ENCODE measurements at places on chromosomes 11 and 22. TPM values are rescaled to one million over a fixed set of nuclear protein-coding genes. Genes with fewer than 3 reads are reported as not detected.

DNA sequence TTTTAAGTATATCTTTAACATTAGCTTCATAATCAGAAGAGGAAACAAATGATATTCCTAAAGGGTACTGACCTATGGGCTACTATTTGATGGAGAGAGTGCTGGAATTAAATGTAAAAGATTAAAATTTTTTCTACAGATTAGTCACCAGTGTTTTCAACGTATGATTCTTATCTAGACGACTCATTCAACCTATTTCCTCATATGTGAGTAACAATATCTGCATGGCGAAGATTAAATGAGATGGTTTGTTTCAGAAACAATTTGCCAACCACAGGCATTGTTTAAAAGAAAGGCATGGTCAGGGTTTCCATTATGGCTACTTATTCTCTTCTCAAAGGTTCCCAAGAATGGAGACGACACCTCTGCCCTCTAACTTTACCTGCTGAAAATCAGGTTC is 20.4 kb downstream of the OR56B4 start:
- DNase-seq, result no peak
- no peak overlapping the region for H3K27ac ChIP-seq
- no peaks in the 10 kb centered on the region for H3K4me1 ChIP-seq
- no peaks in the 10 kb centered on the region for H3K36me3 ChIP-seq

DNA sequence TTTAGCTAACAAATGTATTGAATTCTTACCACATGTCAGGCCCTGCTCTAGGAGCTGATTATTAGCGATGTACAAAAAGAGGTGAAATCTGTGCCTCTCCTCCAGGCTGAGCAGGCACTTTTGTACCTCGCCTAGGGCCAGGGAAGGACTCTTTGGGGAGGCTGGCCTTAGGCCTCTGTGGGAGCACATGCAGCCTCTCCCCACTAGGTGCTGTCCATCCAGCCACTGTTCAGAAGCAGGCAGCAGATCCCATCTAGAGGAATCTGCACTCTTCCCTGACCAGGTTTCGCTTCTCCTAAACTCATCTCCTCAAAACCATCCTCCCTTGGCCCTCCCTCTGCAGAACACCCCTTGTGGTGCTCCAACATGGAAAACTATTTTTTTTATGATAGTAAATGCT is 51.9 kb upstream of the WT1 start:
- no peaks in the 10 kb centered on the region for H3K4me1 ChIP-seq
- no peak for DNase-seq
- H3K4me3 ChIP-seq, result no peak overlapping the region

- no peaks in the 10 kb centered on the region for H3K36me3 ChIP-seq
- H3K27me3 ChIP-seq, result peaks cover 50% of the 10 kb centered on the region
- no peak overlapping the region for H3K27ac ChIP-seq
- DNase-seq, result no peak
- peaks cover 19% of the 10 kb centered on the region for H3K4me1 ChIP-seq
Observed at GRCh38 chr22:43381693-43382092, 30.1 kb upstream of the MPPED1 start.

GRCh38 chr11:20005747-20006146 is 154.5 kb downstream of the DBX1 start:
- H3K4me1 ChIP-seq, result peaks cover 5% of the 10 kb centered on the region
- no peak for DNase-seq
- H3K4me3 ChIP-seq, result no peak overlapping the region

GRCh38 chr11:17570034-17570433 is 23.0 kb downstream of the OTOG start:
- no peaks in the 10 kb centered on the region for H3K4me1 ChIP-seq

DNA sequence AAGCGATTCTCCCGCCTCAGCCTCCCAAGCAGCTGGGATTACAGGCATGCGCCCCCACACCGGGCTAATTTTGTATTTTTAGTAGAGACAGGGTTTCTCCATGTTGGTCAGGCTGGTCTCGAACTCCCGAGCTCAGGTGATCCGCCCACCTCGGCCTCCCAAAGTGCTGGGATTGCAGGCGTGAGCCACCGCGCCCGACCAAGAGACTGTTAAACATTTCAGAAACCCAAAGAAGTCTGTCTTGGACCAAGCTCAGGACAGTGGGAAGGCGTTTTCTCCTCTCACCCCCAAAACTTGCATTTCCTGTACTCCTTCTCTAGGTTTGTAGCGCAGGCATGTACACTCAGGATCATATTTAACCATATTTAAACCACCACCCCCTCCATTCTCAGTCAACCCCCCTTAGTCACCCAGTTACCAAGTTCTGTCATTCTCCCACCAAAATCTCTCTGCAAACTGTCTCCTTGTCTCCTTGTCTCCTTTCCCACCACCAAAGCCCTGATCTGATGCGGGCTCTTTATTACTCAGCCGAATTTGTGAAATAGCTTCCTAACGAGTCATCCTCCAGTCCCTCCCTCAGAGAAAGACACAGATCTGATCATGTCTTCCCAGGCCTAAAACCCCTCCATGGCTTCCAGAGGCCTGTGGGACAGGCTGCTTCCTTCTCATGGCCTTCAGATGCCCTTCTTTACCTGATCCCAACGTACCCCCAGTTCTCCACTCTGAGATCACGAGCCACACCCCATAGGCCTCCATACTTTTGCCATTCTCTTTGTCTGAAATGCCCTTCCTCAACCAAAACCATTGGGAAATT is 29.0 kb upstream of the CREB3L1 start:
- no peaks in the 10 kb centered on the region for H3K36me3 ChIP-seq
- no peaks in the 10 kb centered on the region for H3K27me3 ChIP-seq
- no peak overlapping the region for H3K27ac ChIP-seq
- H3K4me1 ChIP-seq, result peaks cover 15% of the 10 kb centered on the region

DNA sequence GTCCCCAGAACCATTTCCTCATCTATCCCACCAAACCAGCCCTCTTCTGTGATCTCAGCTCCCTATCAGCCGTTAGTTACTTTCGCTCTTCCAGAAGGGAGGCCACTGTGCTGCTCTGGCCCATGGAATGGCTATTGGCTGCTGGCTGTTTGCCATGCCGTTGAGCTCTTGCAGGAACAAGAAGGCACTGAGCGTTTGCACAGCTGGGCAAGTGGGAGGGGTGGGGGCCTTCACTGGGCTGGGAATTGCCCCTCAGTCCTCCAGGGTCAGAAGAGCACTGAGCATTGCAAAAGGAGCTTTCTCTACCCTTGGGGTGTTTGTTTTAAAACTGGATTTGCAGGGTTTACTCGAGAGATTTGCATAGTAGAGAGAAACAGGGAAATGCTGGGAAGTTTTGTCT is 129.0 kb upstream of the PARVA start:
- no peak overlapping the region for H3K27ac ChIP-seq
- no peaks in the 10 kb centered on the region for H3K27me3 ChIP-seq
- peaks cover 8% of the 10 kb centered on the region for H3K4me1 ChIP-seq

DNA sequence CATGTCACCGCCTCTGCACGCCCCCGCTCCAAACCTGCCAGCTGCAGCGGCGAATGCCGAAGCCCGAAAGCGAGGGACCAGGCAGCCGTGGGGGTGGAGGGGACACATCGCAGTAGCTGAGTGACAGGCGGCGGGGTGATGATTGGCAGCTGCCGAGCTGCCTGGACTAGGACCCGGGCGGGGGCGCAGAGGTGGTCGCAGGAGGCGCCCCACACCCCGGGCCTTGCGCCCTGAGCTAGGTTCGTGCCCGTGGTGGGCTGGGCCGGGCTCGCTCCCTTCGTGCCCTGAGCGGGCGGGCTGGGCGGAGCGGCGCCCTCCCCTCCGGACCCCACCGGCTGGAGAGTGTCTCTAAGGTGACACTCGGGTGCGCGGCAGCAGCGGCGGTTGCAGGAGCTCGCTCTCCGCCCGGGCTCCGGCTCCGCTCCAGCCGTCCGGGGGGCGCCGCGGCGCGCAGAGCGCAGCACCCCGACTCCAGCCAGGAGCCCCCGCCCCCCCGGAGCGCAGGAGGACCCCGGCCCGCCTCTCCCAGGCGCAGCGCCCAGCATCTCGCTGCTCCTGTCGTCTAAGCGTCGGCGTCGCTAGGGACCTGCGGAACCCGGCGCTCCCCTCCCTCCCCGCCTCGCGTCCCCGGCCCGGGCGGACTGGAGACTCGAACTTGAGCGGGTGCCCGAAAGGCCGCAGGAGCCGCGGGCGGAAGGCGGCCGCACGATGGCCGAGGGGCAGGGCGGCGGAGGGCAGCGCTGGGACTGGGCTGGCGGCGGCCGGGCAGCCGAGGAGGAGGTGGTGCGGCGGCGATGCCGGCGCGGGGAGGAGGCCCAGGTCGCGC is 14.5 kb upstream of the DGKZ start:
- peaks cover 8% of the 10 kb centered on the region for H3K27me3 ChIP-seq
- H3K4me1 ChIP-seq, result peaks cover 76% of the 10 kb centered on the region
- H3K27ac ChIP-seq, result no peak overlapping the region
- peak; percentile 61 for DNase-seq

- no peaks in the 10 kb centered on the region for H3K27me3 ChIP-seq
- no peaks in the 10 kb centered on the region for H3K36me3 ChIP-seq
- DNase-seq, result no peak
- no peak overlapping the region for H3K27ac ChIP-seq
- no peaks in the 10 kb centered on the region for H3K4me1 ChIP-seq
Observed at GRCh38 chr22:24843048-24843447, 37.0 kb downstream of the SGSM1 start.

DNA sequence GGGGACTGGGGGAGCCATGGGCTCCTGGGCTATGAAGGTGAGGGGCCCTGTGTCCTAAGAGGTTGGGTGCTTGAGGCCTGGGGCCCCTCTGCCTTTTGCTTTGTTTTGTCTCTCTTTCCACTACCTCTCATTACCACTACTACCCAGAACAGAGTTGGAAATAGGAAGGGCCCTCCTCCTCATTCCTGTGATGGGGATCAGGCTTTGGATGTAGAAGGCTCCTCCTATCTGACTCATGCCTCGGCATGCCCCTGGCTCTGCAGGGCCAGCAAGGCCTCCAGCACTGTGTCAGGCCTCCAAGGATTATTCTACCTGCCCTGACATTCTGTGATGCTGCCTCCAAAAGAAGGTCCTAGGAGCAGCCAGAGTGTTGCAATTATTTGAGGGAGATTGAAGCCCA is 766 bp downstream of the IZUMO1R start:
- no peak overlapping the region for H3K27ac ChIP-seq
- H3K4me3 ChIP-seq, result no peak overlapping the region
- no peaks in the 10 kb centered on the region for H3K4me1 ChIP-seq
- H3K27me3 ChIP-seq, result peaks cover 15% of the 10 kb centered on the region

GRCh38 chr11:69508974-69509373 is 27.5 kb downstream of the LINC01488 start:
- peaks cover 8% of the 10 kb centered on the region for H3K4me1 ChIP-seq
- no peak overlapping the region for H3K4me3 ChIP-seq
- no peaks in the 10 kb centered on the region for H3K36me3 ChIP-seq

DNA sequence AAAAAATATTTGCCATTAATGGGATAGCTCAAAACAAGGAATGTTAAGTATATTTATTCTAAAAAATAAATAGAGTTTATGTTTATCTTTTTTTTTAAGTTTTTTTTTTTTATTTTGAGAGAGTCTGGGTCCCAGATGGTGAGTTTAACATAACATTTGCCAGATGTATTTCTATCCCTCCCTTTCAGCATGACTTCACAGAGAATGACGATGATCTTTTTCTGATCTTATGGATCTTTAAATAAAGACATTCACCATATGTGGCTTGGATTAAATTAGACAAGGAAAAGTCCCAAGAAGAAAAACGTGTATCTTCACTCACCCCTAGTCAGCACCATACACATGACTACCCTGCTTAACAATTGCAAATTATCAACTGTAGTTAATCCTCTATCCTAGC is 839.8 kb upstream of the CNTN5 start:
- no peaks in the 10 kb centered on the region for H3K27me3 ChIP-seq
- H3K36me3 ChIP-seq, result no peaks in the 10 kb centered on the region
- no peak overlapping the region for H3K27ac ChIP-seq
- no peaks in the 10 kb centered on the region for H3K4me1 ChIP-seq

DNA sequence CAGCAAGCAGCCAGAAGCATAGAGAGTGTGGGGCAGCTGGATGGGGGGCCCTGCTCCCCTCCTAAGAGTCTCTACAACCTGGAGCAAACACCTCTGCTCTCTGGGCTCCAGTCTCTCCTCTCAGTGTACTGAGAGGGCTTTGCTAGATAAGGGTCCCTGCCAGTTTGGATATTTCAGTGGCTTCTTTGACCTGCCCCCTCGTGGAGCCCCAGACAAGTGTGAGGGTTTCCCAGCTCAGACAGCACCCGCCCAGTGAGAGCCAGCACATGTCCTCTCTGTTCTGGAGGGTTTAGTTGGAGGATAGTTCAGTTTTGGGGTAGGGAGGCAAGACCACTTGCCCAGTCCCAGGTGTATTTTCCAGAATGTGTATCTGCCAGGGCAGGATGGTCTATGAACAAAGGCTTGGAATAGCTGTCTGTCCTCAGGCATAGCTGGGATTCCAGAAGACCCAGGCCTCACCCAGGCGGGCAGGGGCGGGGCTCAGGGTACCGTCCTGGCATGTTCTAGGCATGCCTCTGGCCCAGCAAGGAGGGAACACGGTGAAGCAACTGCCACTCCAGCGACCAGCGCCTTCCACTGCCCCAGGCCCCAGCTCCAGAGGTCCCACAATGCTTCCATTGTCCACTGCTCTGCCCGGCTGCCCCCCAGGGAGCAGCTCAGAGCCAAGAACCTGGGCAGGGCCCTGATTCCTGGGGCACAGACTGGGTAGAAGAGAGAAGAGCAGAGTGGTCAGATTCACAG is 7.5 kb upstream of the MICALL1 start:
- H3K27ac ChIP-seq, result peak overlapping the region; percentile 31
- no peak overlapping the region for H3K4me3 ChIP-seq
- peaks cover 27% of the 10 kb centered on the region for H3K4me1 ChIP-seq
- DNase-seq, result no peak

DNA sequence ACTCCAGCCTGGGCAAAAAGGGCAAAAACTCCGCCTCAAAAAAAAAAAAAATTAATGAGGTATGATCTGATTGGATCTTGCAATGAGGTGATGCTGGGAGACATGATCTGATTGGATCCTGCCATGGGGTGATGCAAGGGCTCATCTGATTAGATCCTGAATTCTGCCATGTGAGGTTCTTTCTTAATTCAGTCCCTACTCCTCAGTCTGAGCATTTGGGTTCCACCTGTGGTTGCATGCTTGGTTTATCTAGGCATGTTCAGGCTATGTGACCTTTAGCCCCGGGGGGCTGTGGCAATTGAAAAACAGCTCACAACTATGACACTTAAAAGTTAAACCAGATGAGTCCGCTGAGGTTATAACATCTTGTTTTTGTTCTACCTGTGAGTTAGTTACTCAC is 4.8 kb upstream of the TRIM6 start:
- H3K36me3 ChIP-seq, result no peaks in the 10 kb centered on the region
- no peak for DNase-seq
- peaks cover 2% of the 10 kb centered on the region for H3K27me3 ChIP-seq
- H3K4me3 ChIP-seq, result no peak overlapping the region
- H3K27ac ChIP-seq, result no peak overlapping the region

GRCh38 chr11:126311401-126312291 is 7.8 kb downstream of the DCPS start:
- peaks cover 6% of the 10 kb centered on the region for H3K36me3 ChIP-seq
- no peaks in the 10 kb centered on the region for H3K27me3 ChIP-seq
- no peak for DNase-seq
- peaks cover 17% of the 10 kb centered on the region for H3K4me1 ChIP-seq

The ZNF215 gene
- 0.23 TPM for total RNA-seq

The MS4A12 gene
- not detected for total RNA-seq

The NUP98 gene
- 149 TPM for total RNA-seq

The ACP2 gene
- total RNA-seq, result 12.8 TPM
